Activated T-helper 2 cell treated with anti-CD3 and anti-CD28 coated beads, Interferon-gamma antibody, Interleukin-2, Interleukin-4, amounts not matched to agents 10 μg/mL and 5 μg/mL and 100 μg/mL, durations not matched to agents 14 hours and 24 hours and 36 hours (primary cell): ENCODE measurements at places on chromosomes 13 and 19. TPM values are rescaled to one million over a fixed set of nuclear protein-coding genes. Genes with fewer than 3 reads are reported as not detected.
A peak's percentile ranks its signal among the peaks of the same experiment; 100 is the strongest.

DNA sequence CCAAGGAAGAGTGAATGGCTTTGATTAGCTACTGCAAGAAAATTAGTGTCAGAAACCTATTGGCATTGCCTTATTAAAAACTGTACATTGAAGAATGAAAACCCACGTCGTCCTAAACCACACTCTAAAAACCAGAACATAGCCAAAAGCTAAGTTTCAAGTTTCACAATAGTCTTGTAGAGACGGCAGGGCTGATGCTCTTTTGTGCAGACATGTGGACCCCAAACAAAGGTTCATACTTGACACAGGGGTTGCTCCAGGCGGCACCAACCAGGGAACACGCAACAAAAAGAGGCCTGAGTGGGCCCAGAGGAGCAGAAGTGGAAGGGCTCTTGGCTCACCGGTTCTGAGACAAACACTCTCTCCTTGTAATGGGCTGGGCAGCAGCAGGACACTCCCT, 28.6 kb upstream of the MIR17HG start:
- no peak overlapping the region for H3K4me3 ChIP-seq
- peaks cover 18% of the 10 kb centered on the region for H3K27me3 ChIP-seq
- DNase-seq, result no peak
- no peaks in the 10 kb centered on the region for H3K36me3 ChIP-seq

GRCh38 chr13:33645591-33646554, 172.1 kb upstream of the RFC3 start:
- H3K27me3 ChIP-seq, result no peaks in the 10 kb centered on the region
- H3K36me3 ChIP-seq, result peaks cover 2% of the 10 kb centered on the region
- H3K4me1 ChIP-seq, result peaks cover 28% of the 10 kb centered on the region

ZNF506 gene
- 13.2 and 15.1 TPM in 2 replicates for total RNA-seq

DNA sequence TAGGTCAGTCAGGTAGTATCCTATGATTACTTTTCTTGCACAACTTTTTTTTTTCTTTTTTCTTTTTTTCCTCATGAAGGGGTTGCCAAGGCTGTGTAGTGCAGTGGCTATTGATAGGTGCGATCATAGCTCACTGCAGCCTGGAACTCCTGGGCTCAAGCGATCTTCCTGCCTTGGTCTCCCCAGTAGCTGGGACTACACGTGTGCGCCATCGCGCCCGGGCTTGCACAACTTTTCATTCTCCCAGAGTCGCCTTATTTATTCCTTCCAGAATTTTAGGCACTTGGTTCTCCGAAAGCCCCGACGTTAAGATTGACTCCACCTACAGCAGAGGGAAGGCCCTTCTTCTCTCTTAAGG, 867 bp upstream of the ZNF613 start:
- peaks cover 15% of the 10 kb centered on the region for H3K4me1 ChIP-seq
- H3K36me3 ChIP-seq, result peaks cover 54% of the 10 kb centered on the region
- peak overlapping the region; percentile 93 for H3K27ac ChIP-seq
- peak overlapping the region; percentile 97 for H3K4me3 ChIP-seq

- DNase-seq, result no peak
- no peaks in the 10 kb centered on the region for H3K27me3 ChIP-seq
- peaks cover 23% of the 10 kb centered on the region for H3K36me3 ChIP-seq
- peaks cover 19% of the 10 kb centered on the region for H3K4me1 ChIP-seq
- H3K4me3 ChIP-seq, result peak overlapping the region; percentile 89
Observed at GRCh38 chr19:39539165-39539517, 820 bp downstream of the EID2 start.

GRCh38 chr19:11138601-11139300, 16.8 kb downstream of the SPC24 start:
- H3K27ac ChIP-seq, result no peak overlapping the region
- peaks cover 4% of the 10 kb centered on the region for H3K36me3 ChIP-seq
- H3K4me3 ChIP-seq, result no peak overlapping the region
- no peaks in the 10 kb centered on the region for H3K27me3 ChIP-seq
- peaks cover 9% of the 10 kb centered on the region for H3K4me1 ChIP-seq

SLC25A41 gene
- 0.30 and 0.32 TPM in 2 replicates for total RNA-seq

- H3K4me3 ChIP-seq, result no peak overlapping the region
- H3K27ac ChIP-seq, result no peak overlapping the region
- H3K27me3 ChIP-seq, result no peaks in the 10 kb centered on the region
- H3K4me1 ChIP-seq, result peaks cover 2% of the 10 kb centered on the region
Observed at GRCh38 chr13:111241862-111242261, 78.6 kb upstream of the TEX29 start.

DNA sequence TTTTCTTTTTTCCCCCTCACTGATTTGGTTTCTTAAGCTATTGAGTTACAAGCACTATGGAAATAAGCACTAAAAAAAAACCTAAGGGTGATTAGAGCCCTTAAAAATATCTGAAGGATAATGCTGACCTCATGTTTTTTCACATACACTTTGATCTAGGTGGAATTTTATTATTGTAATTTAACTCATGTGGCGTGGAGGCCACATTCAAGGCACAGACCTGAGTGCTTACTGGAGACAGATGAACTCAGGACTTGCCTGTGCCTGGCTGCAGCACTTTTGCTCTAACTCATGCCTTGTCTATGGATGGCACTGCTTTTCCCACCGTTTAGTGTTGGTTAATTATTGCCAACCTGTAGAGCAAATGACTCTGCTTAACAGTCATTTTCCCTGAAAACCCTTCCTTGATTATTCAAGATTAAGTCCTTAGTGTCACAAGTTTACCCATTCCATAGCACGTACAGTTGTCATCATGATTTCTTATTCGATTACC, 541.4 kb downstream of the GPC6 start:
- no peaks in the 10 kb centered on the region for H3K27me3 ChIP-seq
- no peak overlapping the region for H3K4me3 ChIP-seq
- no peak for DNase-seq
- no peak overlapping the region for H3K27ac ChIP-seq
- H3K4me1 ChIP-seq, result no peaks in the 10 kb centered on the region

GRCh38 chr13:113187883-113188665, 20.4 kb downstream of the PCID2 start:
- H3K36me3 ChIP-seq, result peaks cover 64% of the 10 kb centered on the region
- H3K27ac ChIP-seq, result peak overlapping the region; percentile 5
- no peak for DNase-seq
- no peak overlapping the region for H3K4me3 ChIP-seq
- H3K4me1 ChIP-seq, result peaks cover 20% of the 10 kb centered on the region

B3GNT3 gene
- not detected in 2 replicates for total RNA-seq

GRCh38 chr13:74444161-74444571, 310.0 kb upstream of the KLF12 start:
- no peaks in the 10 kb centered on the region for H3K27me3 ChIP-seq
- H3K4me1 ChIP-seq, result no peaks in the 10 kb centered on the region
- H3K27ac ChIP-seq, result no peak overlapping the region
- no peaks in the 10 kb centered on the region for H3K36me3 ChIP-seq
- no peak for DNase-seq

- H3K27ac ChIP-seq, result no peak overlapping the region
- DNase-seq, result no peak
- H3K4me1 ChIP-seq, result peaks cover 1% of the 10 kb centered on the region
- no peak overlapping the region for H3K4me3 ChIP-seq
- no peaks in the 10 kb centered on the region for H3K36me3 ChIP-seq
Observed at GRCh38 chr19:5832527-5833216, 6.8 kb downstream of the FUT6 start.

GRCh38 chr13:113931841-113932459, 41.9 kb downstream of the C13orf46 start:
- H3K4me1 ChIP-seq, result peaks cover 11% of the 10 kb centered on the region
- DNase-seq, result no peak
- no peak overlapping the region for H3K27ac ChIP-seq
- peaks cover 19% of the 10 kb centered on the region for H3K27me3 ChIP-seq

- no peaks in the 10 kb centered on the region for H3K27me3 ChIP-seq
- no peak overlapping the region for H3K27ac ChIP-seq
- H3K4me3 ChIP-seq, result no peak overlapping the region
Observed at GRCh38 chr19:21883516-21883915, 47.5 kb upstream of the ZNF43 start.

DNA sequence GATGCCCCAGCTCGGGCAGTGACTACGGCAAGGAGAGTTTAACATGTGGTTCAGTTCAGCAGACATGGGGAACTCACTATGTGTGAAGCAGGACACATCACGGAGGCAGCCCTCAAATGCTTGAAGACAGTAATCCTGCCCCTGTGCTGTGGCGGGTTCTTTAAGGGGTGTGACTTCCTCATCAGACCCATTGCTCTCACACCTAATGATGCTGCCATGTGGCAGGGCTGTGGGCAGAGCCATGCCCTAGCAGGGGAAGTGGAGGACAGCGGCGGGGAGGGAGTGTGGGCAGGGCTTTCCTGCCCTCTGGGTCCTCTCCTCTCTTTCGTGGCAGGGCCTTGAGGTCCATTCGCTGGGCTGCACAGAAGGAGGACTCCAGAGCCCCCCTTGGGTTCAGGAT, 131.1 kb upstream of the GJB6 start:
- peaks cover 8% of the 10 kb centered on the region for H3K4me1 ChIP-seq
- H3K27ac ChIP-seq, result no peak overlapping the region
- H3K36me3 ChIP-seq, result no peaks in the 10 kb centered on the region
- no peak for DNase-seq
- H3K27me3 ChIP-seq, result no peaks in the 10 kb centered on the region
